Foreskin keratinocyte (primary cell): ENCODE measurements at places on chromosomes 3 and 15. TPM values are rescaled to one million over a fixed set of nuclear protein-coding genes. Genes with fewer than 3 reads are reported as not detected.
A peak's percentile ranks its signal among the peaks of the same experiment; 100 is the strongest.

Gene KLHL40
- polyA plus RNA-seq = not detected in 2 replicates

Gene PIAS1
- 8.1 and 8.5 TPM in 2 replicates for polyA plus RNA-seq

Gene MYL3
- not detected in 2 replicates for polyA plus RNA-seq

Gene SFMBT1
- polyA plus RNA-seq = 1.6 and 2.1 TPM in 2 replicates

Gene LEKR1
- 0.03 and 0.27 TPM in 2 replicates for polyA plus RNA-seq

Gene CTXN2
- polyA plus RNA-seq = not detected in 2 replicates

Gene GOLGA8O
- not detected in 2 replicates for polyA plus RNA-seq

Gene SPESP1
- polyA plus RNA-seq = 4.1 and 5.5 TPM in 2 replicates

Gene CAMKV
- polyA plus RNA-seq = not detected in 2 replicates

Gene SERPINI2
- not detected in 2 replicates for polyA plus RNA-seq

Gene FBXO40
- not detected in 2 replicates for polyA plus RNA-seq

Gene DGKG
- polyA plus RNA-seq = 0.09 TPM in 1 of 2 replicates, not detected in the other

- no peak for DNase-seq
Observed at GRCh38 chr3:20068512-20069177, 28.4 kb downstream of the KAT2B start.

DNA sequence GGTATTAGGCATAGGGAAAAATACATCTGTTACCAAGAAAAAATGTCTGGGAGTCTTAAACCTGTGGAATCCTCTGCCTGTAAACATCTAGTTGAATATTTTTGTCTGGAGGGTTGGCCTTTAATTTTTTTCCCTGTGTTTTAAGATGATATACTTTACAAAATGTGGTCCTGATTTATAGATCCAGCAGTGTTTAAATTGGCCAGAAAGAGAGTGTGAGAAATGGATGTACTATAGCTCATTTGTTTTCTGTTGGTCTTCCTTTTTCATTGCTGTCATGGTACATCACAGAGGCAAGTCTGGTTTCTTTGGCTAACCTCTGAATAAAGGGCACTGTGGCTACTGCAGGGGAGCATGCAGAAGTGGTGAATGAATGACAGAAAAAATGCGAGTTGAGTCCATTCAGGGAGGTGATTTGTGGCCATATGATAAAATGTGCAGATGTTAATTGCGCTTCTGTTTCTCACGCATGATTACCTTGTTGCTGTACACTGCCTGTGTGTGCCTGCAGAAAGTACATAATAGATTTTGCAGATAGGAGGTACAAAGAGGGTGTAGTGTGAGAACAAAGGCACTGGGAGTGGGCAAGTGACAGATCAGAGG is 150.0 kb downstream of the NFKBIZ start:
- DNase-seq = no peak

DNA sequence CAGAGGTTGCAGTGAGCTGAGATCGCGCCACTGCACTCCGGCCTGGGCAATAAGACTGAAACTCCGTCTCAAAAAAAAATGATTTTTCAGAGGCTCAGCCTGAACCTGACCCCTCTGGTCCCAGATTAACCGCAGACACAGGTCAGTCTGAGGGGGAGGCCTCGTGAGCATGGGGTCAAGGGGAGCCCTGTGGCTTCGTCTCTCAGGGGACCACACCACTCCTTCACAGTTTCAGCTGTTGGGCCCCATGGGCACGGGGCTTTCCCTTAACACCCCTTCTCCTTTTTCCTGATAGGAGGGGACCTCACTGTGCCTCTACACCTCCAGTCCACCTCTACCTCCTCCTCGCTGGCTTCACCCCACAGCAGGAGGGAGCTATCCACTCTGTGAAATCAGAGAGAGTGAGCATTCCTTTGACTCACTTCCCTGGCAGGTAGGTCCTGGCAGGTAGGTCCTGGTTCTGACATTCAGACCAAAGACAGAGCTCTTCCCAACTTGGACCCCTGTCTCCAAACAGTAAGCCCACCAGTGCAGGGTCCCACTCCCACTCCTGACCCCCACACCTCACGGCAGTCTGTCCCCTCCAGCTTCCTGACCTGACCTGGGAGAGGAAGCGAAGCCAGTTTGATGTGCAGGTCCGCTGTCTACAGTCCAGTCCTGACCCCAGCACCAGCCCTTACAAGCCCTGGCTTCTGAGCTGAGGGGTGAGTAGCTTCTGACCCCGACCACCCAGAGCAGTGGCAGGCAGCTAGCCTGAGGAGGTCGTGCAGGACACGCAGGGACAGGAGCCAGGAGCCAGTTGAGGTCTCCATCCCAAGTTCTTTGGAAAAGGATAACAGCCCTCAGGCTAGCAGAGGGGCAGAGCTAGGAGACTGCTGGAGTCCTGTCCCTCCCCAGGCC is 9.0 kb downstream of the RRP9 start:
- no peak for DNase-seq

DNA sequence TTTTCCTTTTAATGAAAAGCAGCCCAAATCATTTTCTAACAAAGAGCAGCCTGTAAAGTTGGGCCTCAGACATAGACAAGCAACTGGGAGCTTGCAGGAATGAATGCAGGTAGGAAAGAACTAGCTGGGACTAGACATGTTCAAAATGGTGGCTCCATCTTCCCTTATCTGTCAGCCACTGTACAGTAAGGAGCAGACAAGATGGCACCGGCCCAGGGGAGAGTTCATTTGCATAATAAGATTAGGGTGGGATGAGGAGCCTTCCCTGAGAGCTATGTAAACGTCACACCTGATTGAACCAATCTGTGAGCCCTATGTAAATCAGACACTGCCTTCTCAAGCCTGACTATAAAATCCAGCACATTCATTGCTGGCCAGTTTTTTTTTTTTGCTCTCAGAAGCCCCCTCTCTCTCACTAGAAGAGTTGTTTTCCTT is 59.7 kb upstream of the GK5 start:
- DNase-seq = no peak

DNA sequence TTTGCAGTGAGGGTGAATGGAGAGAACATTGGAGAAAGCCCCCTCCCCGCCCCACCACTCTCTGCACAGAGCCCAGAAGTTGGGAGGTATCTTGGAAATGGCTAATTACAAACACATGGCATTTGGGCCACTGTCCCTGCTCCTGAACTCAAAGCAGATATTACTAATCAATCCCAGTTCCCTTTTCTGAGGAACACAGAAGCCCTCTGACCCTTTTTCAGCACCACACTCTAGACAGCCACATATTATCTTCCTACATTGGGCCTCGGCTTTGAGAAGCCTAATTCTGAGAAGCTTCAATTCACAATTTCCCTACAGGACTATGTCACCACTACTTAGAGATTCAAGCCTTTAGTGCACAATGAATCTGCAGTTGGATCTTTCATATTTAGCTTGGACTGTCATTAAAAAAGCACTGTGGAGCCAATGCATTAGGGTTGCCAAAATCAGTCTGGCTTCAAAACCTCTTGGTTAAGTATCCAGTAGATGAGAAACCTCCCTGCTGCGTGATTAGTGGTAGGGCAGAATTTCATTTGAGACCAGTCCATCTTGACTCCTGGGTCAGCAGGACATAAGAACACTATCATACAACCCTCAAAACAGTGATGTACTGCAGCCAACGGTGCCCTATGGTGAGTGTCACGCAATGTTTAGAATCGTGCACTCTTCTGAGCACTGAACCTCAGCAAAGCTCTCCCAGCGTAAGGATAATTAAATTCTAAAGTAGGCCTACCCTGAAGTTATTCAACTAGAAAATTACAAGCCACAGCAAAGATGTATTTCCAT is 26.1 kb downstream of the MGLL start:
- no peak for DNase-seq

- peak; percentile 73 for DNase-seq
Observed at GRCh38 chr3:129627350-129628168, 21.1 kb upstream of the PLXND1 start.

DNA sequence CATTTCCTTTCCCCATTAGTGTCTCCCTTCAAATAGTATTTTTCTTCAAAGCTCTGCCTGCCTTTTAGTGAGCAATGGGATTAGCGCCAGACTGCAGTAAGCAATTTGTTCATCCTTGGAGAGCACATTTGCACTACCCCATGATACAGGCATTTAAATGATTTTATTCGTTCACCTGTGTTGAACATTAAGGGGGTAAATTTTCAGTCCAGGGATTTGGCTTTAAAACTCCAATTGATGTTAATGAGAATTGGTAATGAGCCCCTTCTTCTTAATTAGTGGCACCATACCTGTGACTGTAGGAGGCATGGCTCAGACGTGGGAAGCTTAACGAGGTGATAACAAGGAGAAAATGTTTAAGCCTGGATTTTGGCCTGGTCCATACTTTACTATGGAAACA is 161.4 kb upstream of the NANOGP8 start:
- no peak for DNase-seq

DNA sequence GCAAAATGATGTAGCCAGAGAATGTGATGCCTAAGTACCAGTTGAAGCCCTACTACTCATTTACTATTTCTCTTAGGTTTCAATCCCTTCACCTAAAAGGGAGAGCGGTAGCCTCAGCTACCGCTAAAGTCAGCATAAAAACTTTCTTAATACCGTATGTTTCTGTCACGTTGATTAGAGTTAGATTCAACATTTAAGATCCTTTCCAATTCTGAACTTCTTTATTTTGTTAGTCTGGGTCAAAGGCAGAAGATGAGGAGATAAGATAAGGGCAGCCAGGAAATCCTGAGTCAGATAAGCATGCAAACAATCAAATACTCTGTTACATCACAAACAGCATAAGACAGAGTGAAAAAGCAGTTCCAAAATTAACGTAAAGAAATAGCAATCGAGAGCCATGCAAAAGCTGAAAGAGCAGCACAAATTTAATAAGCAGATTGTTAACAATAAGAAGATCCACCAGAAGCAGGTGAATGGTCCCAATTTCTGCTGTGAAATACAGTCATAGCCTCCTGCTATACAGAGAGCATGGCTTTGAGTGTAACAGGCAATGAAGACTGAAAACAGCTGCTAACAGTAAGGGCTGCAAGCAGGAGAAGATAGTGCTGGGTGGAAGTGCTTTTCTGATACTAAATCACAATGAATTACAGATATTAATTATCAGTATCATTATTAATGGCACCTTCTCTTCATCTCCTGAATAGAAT is 3.0 kb downstream of the TMEM207 start:
- no peak for DNase-seq

- peak; percentile 39 for DNase-seq
Observed at GRCh38 chr15:34583399-34584329, at the start of gene GOLGA8B. TSS of gene GOLGA8B (minus strand) at chr15:34583651. CDS start at chr15:34535912, 47,739 bp downstream.

- no peak for DNase-seq
Observed at GRCh38 chr3:106115557-106115956, 246.7 kb upstream of the CBLB start.

GRCh38 chr15:89496155-89497098 is at the start of gene RHCG:
TSS of gene RHCG (minus strand) at chr15:89496583. CDS start at chr15:89496544, 39 bp downstream.
- no peak for DNase-seq

DNA sequence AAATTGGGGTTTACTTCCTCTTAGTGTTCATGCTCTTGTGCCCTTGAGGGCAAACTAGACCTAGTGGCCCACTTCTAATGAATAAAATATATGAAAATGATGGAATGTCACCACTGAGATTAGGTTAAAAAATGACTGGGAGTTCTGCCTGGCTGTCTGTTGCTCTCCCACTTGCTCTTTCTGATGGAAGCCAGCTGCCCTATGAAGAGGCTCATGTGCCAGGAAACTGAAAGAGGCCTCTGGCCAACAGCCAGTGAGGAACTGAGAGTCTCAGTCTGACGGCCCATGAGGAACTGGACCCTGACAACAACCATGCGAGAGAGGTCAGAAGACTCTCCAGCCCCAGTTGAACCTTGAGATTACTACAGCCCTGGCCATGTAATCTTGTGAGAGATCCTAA is 107.1 kb upstream of the FHIT start:
- no peak for DNase-seq

DNA sequence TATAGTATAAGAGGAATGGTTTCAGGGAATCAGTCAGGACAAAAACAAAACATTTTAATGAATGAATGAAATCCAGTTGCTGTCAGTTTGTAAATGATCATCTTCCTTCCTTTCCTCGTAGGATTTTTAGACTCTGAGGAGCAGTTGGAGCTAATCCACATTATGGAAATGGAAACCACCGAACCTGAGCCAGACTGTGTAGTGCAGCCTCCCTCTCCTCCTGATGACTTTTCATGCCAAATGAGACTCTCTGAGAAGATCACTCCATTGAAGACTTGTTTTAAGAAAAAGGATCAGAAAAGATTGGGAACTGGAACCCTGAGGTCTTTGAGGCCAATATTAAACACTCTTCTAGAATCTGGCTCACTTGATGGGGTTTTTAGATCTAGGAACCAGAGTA is 3.1 kb downstream of the TIPARP start:
- no peak for DNase-seq

DNA sequence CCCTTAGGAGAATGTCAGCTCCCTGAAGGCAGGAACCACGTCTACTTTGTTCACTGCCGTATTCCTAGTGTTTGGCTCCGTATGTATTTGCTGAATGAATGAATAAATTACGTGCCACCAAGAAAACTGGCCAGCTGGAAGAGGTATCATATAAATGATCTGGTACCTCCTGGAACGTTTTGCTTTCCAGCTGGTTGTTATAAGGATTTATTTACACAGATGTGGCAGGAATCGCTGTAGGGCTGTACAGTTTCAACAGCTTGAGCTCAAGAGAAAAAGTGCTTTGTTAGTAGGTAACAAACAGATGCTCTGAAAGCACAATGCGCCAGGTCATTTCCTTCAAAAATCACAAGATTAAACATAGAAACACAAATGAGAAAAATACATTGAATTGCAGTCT is 108.8 kb upstream of the ATP2B2 start:
- DNase-seq = no peak

DNA sequence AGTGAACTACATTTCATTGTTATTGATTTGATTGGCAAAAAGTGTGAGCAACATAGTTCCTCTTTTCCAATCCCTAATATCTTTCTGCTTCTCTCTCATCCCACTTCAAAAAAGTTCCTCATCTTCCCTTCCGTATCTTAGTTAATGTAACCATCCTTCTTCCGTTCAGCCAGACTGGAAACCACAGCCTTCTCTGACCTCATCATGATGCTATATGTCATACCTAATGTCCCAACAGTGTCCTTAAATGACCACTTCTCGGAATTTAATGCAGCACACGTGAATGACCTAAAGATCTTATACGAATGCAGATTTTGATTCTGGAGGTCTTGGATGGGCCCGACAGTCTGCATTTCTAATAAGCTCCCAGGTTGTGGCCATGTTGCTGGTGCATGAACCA is 320.3 kb upstream of the SATB1 start:
- DNase-seq = no peak

- no peak for DNase-seq
Observed at GRCh38 chr3:171824824-171825221, 14.5 kb upstream of the PLD1 start.
